GM23248 (cell line): ENCODE measurements at places on chromosomes 13 and 19. TPM values are rescaled to one million over a fixed set of nuclear protein-coding genes. Genes with fewer than 3 reads are reported as not detected.

Gene ZNF177
- 1.8 and 3.2 TPM in 2 replicates for total RNA-seq

GRCh38 chr13:42380420-42381164 lies 108.6 kb downstream of the AKAP11 start:
- no peak for DNase-seq

DNA sequence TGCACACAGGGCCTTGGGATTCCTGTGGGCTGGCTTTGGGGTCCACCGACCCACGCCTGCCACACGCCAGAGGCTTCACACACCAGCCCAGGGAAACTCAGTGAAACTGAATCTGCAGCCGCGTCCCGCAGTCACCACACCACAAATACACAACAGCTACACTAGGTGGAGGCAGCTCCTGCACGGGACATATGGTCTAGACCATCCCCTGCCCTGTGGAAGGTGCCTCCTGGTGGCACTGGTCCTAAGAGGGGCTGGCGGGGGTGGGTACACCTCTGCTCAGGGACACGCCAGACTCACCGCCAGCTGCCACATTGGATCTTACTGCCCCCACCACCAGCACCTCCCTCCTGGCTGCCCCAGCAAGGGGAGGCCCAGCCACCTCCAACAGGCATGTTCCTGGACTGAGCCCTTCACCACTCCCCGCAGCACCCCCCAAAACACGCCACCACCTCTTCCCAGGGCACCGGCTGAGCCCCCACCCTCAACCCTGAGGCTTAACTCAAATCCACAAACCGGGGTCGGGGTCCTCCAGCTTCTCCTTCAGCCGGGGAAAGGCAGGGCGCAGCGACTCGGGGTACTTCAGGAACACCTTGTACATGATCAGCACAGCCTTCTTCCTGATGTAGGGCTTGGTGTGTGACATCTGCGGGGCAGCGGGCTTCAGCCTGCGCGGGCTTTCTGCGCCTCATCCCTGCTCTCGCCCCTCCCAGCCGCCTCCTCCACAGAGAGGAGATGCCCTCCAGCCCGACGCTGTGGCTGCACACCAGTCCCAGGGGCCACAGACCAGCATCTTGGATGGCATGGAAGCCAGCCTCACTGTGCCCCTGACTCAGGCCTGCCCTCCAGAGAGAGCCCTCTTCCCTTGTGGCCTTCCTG lies 21.2 kb downstream of the AP3D1 start:
- no peak for DNase-seq

DNA sequence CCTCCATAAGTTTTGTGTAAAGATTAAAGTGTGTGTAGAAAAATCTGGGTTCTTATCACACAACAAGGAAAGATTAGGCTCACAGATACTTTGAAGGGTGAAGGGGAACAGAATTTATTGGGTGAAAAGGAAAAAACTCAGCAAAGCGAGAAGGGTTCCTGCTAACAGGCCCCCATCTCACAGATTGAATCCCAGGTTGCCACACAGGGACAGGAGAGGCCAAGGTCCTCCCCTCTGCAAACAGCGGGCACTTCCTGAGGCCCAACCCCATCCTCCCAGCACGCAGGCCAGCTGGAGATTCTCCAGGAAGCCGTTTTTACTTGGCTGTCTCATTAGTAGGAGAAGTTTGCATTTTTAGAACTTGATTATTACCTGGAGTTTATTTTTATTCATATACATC lies 15.2 kb upstream of the ERCC5 start:
- no peak for DNase-seq

DNA sequence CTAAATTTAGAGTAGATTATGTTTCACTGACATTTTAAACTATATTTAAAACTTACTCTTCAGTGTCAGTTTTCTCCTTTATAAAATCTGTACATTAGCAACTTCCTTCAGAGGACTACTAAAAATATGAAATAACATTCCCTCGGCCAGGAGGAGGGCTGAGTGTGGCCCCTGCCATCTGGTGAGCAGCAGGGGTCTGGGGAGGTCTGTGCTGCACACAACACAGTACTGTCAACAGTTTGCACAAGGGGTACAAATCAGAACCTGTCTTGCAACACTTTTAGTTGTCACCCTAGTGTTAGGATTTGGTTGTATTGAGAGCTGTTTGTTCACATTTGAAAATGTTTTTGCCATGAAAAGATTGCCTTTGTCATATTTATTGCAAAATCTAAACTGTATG lies 48.9 kb downstream of the TPP2 start:
- DNase-seq, result no peak

Gene ZNF558
- 20.9 and 21.6 TPM in 2 replicates for total RNA-seq

GRCh38 chr19:33203529-33203928 lies 9.4 kb downstream of the LRP3 start:
- no peak for DNase-seq

Gene KLK15
- total RNA-seq, result not detected in 2 replicates

- DNase-seq, result peak; percentile 62
Observed at GRCh38 chr19:43527860-43528622, 1.0 kb upstream of the ETHE1 start.

DNA sequence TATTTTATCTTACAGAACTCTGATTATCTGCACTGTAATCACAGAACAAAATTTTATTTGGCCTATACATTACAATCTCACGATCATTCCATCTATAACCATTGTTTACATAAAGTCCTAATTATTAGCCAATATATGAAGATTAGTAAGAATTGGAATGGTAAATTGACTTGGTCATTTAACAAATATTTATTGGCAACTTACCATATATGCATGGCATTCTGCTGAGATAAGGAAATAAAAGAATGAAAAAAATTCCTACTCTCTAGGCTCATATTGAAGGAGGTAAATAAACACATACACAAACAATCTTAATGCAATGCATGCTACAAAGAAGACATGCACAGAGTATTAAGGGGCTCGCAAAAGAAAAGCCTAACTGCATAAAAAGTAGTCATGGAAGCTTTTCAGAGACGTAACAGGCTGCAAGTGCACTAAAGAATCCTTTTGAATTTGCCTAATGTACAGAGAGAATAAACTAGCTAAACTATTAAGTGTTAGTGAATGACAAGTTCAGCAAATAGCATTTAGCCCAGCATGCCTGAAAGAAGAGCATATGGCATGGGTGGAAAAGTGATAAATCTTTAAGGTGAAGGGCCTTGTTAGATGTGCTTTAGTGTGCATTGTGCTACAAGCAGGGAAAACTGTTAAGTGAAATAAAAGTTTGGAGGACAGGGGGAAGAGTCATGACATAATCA lies 1131.1 kb downstream of the PCDH9 start:
- no peak for DNase-seq

- no peak for DNase-seq
Observed at GRCh38 chr13:20534038-20534608, 8.5 kb upstream of the CRYL1 start.

- no peak for DNase-seq
Observed at GRCh38 chr19:8167985-8168384, 18.6 kb upstream of the FBN3 start.

DNA sequence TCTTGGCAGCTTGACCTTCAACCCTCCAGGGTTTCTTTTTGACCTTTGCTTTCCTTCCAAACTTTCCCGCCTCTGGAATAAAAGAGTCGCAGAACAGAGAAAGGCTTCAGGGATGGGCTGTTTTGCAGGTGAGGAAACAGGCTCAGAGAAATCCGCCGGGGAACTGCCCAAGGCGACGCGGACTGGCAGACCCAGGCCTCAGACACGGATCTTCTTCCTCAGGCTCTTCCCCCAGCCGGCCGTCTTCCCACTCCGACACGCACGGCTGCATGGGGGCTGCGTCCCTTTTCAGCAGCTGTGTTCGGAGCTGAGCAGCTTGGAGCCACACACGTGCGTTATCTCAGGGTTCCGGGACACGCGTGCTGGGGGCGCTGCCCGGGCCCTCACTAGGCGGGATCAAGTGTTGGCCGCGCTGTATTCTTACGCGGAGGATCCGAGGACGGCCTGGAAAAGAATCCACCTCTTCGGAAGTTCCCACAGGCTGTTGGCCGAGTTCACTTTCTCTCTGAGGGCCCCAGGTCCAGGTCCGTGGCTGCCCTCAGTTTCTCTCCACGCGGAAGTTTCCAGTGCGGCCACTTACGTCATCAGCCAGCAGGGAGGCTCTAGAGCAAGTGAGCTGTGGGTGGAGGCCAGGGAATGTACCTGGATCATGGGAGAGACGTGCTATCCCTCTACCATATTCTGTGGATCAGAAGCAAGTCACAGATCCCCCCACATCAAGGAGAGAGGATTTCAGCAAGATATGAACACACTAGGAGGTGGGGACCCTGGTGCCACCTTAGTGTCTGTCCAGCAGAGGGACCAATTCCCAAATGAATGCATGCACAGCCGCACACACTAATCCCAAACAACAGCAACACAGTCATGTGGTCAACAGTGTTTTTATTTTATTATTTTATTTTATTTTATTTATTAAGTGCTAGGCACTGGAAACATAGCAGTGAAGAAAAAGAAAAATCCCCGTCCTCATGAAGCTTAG lies 100.4 kb downstream of the ING1 start:
- no peak for DNase-seq

Gene GRIN3B
- total RNA-seq, result 0.25 and 0.54 TPM in 2 replicates

Gene KRTDAP
- total RNA-seq, result not detected in 2 replicates

Gene SCN1B
- total RNA-seq, result 1.7 and 2.0 TPM in 2 replicates

Gene LSM14A
- 46.4 and 66.1 TPM in 2 replicates for total RNA-seq

DNA sequence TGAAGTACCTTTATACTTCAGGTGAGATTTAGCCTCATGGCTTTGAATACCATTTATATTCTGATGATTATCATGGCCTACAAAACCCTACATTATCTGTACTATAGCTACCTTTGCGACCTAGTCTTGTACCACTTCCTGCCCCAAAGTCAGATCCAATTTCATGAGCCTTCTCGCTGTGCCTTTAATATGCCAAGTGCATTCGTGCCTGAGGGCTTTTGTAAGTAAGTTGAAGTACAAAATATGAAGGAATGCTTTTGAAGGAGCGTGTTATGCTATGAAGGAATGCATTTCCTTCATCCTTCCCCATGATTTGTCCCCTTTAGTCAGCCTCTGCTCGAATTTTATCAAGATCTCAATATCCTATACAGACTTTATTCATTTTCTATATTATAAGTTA lies 9.2 kb upstream of the RASL11A start:
- no peak for DNase-seq

DNA sequence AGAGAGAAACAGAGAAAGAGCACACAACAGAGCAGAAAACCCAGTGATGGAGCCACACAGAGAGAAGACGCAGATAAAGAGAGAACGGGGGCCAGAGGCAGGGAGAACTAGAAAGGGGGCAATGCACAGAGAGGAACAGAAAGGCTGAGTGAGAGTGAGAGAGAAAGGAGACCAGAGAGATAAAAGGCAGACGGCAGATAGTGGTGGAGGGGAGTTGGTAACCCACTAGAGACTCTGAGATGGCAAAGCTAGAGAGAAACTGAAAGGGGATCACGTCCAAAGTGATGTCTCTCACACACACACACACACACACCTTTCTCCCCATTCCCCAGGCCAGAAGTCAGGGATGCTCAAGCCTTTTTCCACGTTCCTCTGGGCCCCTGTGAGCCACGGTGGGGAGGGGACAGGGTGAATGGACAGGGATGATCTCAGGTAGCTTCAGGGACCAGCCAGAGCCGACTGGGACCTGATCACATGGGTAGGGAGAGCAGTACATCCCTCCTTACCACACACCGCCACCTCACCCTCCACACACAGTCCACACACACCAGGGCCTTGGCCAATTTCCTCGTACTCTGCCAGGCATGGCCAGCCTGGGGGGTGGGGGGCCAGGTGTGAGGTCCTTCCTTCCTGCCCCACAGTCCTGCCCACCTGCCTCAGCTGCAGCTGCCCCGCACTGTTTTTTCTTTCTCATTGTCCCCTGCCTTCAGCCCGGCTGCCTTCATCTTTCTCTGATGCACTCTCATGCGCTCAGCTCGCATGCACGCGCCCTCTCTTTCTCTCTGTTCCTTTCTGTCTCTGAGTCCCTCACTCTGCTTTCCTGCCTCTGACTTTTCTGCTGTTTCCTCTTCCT lies 22.5 kb upstream of the POU2F2 start:
- DNase-seq, result no peak

- DNase-seq, result no peak
Observed at GRCh38 chr13:53182724-53183123, 154.1 kb downstream of the OLFM4 start.

DNA sequence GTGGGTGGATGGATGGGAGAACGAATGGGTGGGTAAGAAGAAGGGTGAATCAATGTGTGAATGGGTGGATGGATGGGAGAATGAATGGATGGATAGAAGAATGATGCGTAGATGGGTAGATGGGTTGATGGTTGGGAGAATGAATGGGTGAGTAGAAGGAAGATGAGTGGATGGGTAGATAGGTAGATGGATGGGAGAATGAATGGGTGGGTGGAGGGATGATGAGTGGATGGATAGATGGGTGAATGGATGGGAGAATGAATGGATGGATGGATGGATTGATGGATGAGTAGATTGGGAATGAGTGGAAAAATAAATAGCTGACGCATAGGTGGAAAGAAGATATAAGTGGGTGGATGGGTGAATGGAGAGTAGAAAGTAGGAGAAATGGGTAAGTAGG lies 16.5 kb downstream of the VSTM2B start:
- no peak for DNase-seq

DNA sequence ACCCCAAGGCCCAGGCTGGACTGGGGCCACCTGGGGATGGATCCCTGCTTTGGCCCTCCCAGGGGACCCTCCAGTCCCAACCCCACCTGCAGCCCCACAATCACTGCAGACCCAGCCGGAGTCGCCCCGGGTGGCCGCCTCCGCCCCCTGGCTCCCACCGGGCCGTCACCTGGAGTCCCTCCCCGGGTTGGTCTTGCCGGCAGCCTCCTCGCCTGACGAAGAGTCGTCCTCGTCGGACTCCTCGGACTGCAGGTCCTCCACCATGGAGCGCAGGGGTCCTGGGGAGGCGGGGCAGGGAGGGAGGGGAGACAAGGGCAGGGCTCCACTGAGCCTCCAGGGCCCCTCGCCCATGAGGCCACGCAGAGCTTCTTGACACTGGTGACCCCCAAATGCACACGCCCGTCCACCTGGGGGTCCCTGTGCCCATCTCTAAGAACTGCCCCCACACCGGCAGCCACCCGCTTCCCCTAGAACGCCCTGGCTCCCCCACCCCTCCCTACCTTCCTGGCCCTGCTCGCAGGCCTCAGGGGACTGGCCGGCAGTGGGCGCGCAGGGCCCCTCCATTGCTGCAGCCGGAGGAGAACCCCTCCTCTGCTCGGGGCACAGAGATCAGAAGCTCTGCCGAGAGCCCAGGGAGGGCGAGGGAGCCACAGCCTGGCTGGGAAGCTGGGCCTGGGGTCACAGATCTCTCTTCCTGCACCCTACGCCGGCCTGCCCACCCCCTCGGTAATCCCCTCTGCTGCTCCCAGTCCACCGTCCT lies 63.4 kb downstream of the MLLT1 start:
- DNase-seq, result no peak

Gene UGGT2
- total RNA-seq, result 46.5 and 54.8 TPM in 2 replicates
